Activated B cell treated with CpG ODN at 0.5 μM for 24 hours (primary cell): ENCODE measurements at places on chromosomes 13 and 19. TPM values are rescaled to one million over a fixed set of nuclear protein-coding genes. Genes with fewer than 3 reads are reported as not detected.

DNA sequence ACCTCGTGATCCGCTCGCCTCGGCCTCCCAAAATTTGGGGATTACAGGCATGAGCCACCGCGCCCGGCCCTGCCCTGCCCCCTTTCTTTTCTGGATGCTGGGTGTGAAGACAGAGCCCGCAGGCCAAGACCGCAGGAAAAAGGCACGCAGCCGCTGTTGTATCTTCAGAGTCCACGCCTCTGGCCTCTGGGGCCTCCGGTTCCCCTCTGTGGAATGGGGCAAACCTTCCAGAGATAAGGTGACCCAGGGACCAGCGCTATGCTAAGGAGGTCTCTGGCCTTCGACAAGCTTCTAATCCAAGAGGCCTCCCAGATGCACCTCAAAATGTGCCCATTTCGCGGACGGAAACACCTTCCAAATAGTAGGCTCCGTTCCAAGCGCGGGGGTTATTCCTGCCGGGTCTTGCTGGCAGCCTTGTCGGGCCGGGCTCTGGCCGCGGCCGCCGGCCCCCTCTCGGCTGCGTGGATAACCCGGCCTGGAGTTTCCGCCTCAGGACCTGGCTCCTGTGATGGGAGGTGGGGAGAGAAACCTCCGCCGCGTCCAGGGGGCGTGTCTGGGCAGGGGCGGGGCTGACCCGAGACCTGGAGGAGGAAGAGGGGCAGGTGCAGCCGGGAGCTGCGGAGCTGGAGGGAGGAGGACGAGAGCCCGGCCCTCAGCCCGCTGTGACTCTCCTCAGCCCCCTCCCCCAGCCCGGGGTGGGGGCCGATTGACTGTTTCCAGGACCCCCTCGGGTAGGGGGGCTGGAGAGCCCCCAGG, 13.1 kb downstream of the TJP3 start:
- peak; percentile 80 for DNase-seq
- peaks cover 14% of the 10 kb centered on the region for H3K27me3 ChIP-seq
- no peak overlapping the region for H3K27ac ChIP-seq
- no peaks in the 10 kb centered on the region for H3K36me3 ChIP-seq
- H3K4me3 ChIP-seq, result peak overlapping the region; percentile 50
- H3K4me1 ChIP-seq, result peaks cover 12% of the 10 kb centered on the region

DNA sequence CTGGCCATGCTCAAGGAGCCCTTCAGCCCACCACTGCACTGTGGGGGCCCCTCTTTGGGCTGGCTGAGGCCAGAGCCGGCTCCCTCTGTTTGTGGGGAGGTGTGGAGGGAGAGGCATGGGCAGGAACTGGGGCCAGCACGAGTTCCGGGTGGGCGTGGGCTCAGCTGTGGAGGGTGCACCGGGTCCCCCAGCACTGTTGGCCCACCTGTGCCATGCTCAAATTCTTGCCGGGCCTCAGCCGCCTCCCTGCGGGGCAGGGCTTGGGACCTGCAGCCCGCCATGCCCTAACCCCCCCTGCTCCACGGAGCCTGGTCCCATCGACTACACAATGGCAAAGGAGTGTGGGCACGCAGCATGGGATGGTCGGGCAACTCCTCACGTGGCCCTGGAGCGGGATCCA, 38.8 kb upstream of the TNFRSF19 start:
- H3K4me1 ChIP-seq, result no peaks in the 10 kb centered on the region
- H3K27me3 ChIP-seq, result peaks cover 4% of the 10 kb centered on the region
- no peak overlapping the region for H3K4me3 ChIP-seq
- H3K36me3 ChIP-seq, result no peaks in the 10 kb centered on the region

GRCh38 chr13:114204894-114205293, 25.8 kb downstream of the CFAP97D2 start:
- H3K4me3 ChIP-seq, result no peak overlapping the region
- no peaks in the 10 kb centered on the region for H3K36me3 ChIP-seq
- DNase-seq, result no peak
- H3K27me3 ChIP-seq, result no peaks in the 10 kb centered on the region
- no peaks in the 10 kb centered on the region for H3K4me1 ChIP-seq
- no peak overlapping the region for H3K27ac ChIP-seq

ZNF284 gene
- 2.1 and 2.3 TPM in 2 replicates for total RNA-seq

EHD2 gene
- total RNA-seq, result not detected in 2 replicates
